ENCODE measurements at places on chromosomes 13 and 19.

- no peak for DNase-seq
These were observed 64.5 kb upstream of the ZNF724 start for GRCh38 chr19:23314505-23315251.

- DNase-seq, result no peak
These were observed 7.5 kb upstream of the ZNF525 start for GRCh38 chr19:53357821-53358581.

DNA sequence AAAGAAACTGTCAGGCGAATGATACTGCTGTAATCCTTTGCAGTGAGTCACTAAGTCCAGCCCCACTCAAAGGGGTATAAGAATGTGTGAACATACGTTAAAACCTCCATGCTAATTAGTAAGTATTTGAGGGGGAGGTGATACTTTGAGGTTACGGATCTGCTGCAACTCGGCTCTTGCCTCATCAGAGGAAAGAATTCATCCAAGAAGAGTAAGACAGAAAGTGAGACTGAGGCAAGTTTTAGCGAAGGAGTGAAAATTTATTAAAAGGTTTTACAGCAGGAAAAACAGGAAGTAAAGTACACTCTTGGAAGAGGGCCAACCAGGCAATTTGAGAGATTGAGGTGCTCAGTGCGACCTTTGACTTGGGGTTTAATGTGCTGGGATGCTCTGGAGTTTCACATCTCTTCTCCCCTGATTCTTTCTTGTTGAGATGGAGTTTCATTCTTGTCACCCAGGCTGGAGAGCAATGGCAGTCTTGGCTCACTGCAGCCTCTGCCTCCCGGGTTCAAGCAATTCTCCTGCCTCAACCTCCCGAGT is 9.8 kb downstream of the CLEC4M start:
- peak; percentile 25 for DNase-seq

DNA sequence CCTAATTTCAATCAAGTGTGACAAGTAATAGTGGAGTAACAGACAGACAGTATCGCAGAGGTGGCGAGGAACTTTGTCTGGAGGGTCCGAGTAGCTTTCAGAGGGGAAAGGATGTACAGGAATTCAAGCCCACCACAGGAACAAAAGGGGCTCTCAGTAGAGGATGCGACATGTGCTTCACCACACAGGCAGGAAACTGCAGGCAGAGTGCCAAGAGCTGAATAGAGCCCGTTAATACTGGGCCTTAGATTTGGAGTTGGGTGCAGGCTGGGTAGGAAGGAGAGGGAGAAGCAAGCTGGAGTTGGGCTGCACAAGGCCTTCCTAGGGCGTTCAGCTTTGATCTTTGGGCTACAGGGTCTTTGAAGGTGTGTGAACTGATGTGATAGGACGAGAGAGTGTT is 1.2 kb downstream of the CCDC70 start:
- DNase-seq, result no peak

DNA sequence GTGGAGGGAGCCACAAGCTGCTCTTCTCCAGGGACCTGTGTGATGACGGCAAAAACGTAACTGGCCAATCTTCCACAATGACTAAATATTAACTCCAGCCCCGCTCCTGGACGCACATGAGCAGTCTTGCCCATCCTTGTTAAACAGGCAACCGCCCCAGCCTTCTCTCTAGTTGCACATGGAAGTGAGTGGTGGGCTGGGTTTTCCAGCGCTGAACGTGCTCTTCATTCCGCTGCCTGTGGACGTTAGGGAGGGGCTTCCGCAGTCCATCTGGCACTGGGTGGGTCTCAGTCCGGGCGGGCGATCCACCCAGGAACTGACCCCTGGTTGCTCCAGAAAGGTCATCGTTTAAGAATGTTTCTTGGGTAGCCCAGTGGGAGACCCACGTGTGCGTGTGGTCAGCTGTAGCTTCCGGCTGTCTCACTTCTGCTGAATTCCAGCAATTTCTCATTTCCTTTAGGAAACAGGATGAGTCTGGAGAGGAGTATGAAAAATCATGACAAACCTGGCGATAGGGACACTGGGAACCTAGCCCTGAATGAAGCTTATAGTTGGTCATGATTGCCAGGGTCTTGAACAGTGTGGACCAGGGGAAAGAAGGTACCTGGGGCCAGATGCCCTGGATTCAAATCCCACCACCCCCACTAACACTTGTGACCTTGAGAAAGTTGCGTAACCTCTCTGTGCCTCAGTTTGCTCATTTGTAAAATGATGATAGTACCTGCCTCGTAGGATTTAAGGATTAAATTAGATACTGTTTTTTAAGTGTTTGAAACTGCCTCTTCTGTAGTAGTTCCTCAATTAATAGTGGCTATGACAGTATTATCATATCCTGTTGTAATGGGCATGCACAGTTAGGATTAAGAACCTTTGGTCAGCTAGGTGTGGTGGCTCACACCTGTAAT is 92.6 kb downstream of the SIPA1L3 start:
- DNase-seq, result no peak

GRCh38 chr19:42450314-42450934 is 7.7 kb upstream of the CXCL17 start:
- DNase-seq, result peak; percentile 75

- DNase-seq, result no peak
These were observed 51.3 kb upstream of the LSM14A start for GRCh38 chr19:34120846-34121639.

- no peak for DNase-seq
These were observed 5.3 kb downstream of the PDCD2L start for GRCh38 chr19:34409189-34410164.

GRCh38 chr13:91318886-91319285 is 28.6 kb upstream of the MIR17HG start:
- DNase-seq, result no peak

DNA sequence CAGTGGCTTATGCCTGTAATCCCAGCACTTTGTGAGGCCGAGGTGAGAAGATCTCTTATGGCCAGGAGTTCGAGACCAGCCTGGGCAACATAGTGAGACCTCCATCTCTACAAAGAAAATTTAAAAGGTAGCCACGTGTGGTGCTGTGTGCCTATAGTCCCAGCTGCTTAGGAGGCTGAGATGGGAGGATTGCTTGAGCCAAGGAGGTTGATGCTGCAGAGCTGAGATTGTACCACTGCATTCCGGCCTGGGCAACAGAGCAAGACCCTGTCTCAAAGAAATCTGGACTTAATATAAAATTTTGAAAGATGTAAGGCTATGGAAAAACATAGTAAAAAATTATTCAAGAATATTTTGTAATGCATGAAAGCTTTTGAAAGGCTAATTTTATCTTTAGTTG is 65.3 kb upstream of the RNF113B start:
- no peak for DNase-seq

- no peak for DNase-seq
These were observed 373.5 kb downstream of the KCTD12 start for GRCh38 chr13:76512721-76513145.

- DNase-seq, result no peak
These were observed 1034.9 kb downstream of the PCDH9 start for GRCh38 chr13:66195238-66195637.

DNA sequence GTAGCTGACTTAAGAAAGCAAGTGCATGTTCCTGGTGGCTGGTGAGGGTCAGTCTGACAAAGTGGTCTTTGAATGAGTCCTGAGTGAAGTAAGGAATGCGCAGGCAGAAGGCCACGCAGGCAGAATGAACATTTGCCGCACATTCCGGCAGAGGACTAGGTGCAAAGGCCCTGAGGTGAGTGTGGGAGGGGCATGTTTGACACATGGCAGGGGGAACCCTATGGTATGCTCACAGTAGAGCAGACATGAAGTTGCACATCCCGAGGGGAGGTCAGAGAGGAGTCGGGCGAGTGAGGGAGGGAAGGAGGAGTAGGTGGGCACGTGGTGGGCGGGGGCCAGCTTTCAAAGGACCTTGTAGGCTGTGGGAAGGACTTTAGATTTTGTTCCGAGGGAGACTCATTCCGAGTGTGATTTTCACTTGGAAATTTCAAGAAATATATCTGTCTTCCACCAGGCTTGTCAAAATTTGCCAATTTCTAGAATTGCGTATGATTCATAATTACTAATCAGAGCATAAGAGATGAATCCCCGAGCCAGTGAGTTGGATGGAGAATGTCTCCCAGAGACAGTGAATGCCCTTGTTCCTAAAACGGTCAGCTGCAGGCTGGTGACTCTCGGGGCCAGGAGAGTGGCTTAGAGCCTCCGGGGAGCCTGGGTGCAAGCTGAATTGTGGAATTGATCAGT is 40.3 kb downstream of the ERICH6B start:
- no peak for DNase-seq

- DNase-seq, result no peak
These were observed 1.2 kb upstream of the ZNF574 start for GRCh38 chr19:42074513-42075363.

- no peak for DNase-seq
These were observed 44.8 kb downstream of the C13orf42 start for GRCh38 chr13:51066091-51066831.

GRCh38 chr19:40241809-40242384 is 15.4 kb upstream of the CCNP start:
- no peak for DNase-seq

DNA sequence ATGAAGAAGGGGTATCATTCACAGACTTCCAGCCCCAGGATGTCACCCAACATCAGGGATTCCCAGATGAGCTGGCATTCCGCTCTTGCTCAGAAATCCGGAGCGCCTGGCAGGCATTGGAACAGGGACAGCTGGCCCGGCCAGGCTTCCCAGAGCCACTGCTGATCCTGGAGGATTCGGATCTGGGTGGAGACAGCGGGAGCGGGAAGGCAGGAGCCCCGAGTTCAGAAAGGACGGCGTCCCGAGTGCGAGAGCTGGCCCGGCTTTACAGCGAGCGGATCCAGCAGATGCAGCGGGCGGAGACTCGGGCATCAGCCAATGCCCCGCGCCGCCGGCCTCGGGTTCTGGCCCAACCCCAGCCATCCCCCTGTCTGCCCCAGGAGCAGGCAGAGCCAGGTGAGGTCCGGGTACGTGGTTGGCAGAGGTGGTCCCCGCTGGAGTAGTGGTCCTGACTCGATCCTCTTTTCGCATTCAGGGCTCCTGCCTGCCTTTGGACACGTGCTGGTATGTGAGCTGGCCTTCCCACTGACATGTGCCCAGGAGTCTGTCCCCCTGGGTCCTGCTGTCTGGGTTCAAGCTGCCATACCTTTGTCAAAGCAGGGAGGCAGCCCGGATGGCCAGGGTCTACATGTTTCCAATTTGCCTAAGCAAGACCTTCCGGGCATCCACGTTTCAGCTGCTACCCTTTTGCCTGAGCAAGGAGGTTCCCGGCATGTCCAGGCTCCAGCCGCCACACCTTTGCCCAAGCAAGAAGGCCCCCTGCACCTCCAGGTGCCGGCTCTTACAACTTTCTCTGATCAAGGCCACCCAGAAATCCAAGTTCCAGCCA is 11.0 kb downstream of the PLEKHG2 start:
- no peak for DNase-seq

- DNase-seq, result no peak
These were observed 5.7 kb upstream of the PEX11G start for GRCh38 chr19:7494416-7495098.

GRCh38 chr19:1292419-1293151 is 6.9 kb downstream of the EFNA2 start:
- no peak for DNase-seq
